ENCODE measurements at places on chromosomes 12 and 14. TPM values are rescaled to one million over a fixed set of nuclear protein-coding genes. Genes with fewer than 3 reads are reported as not detected.

The MOAP1 gene
- 8.0 TPM for polyA plus RNA-seq

The OR6C2 gene
- polyA plus RNA-seq: not detected

The ANKRD13A gene
- 40.3 TPM for polyA plus RNA-seq

The PPP2R5E gene
- 43.3 TPM for polyA plus RNA-seq

The OR10AD1 gene
- not detected for polyA plus RNA-seq

The E2F7 gene
- polyA plus RNA-seq: 30.8 TPM

The RPGRIP1 gene
- not detected for polyA plus RNA-seq

The KIF5A gene
- polyA plus RNA-seq: 1.5 TPM

The PTPRQ gene
- not detected for polyA plus RNA-seq

The CLEC4A gene
- 0.79 TPM for polyA plus RNA-seq
